Hematopoietic multipotent progenitor cell (in vitro differentiated cells): ENCODE measurements at places on chromosomes 7 and 10.

DNA sequence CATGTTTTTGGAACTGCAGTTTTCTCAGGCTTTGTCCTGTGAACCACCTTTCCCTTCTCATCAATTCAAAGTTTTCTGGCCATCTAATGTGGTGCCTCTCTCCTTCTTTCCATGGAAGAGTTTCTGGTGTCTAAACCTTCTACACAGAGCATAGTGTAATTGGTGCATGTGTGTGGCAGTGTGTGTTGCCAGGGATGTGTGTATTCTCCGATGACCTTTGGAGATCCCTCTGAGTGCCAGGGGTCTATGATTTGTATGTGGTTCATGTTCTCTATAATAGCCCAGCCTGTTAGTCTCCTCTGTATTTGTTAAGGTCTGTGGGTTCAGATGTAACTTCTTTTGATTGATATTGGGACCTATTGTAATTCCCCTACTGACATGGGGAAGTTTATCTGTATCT, 1.5 kb downstream of the TAS2R60 start:
- DNase-seq = no peak

GRCh38 chr7:120986650-120987049, 1.9 kb upstream of the CPED1 start:
- DNase-seq = no peak

DNA sequence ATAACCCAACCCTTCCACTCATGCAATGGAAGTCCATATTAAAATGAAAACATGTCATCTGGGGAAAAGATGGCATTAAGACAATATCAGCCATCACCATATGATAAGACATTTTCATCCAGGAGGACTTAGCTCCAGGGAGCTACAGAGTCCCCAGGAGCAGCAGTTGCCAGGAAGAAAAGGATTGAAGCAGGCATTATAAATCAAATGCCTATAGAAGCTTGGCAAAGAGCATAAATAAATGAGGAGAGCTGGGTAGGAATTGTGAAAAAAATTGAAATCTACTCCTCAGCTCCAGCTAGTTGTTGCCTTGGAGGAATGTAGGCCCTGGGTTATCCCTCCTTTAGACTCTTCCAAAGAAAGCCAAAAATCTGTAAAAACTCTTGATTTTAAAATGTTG, 42.5 kb downstream of the FAM13C start:
- DNase-seq = no peak

DNA sequence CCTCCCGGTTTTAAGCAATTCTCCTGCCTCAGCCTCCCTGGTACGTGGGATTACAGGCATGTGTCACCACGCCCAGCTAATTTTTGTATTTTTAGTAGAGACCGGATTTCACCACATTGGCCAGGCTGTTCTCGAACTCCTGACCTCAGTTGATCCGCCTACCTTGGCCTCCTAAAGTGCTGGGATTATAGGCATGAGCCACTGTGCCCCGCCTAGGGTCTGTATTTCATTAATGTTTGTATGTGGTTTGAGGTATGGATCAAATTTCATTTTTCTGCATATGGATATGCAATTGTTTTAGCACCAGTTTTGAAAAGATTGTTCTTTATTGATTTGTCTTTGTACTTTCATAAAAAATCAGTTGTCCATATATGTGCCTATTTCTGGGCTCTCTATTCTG, 26.0 kb downstream of the CYP26A1 start:
- no peak for DNase-seq

DNA sequence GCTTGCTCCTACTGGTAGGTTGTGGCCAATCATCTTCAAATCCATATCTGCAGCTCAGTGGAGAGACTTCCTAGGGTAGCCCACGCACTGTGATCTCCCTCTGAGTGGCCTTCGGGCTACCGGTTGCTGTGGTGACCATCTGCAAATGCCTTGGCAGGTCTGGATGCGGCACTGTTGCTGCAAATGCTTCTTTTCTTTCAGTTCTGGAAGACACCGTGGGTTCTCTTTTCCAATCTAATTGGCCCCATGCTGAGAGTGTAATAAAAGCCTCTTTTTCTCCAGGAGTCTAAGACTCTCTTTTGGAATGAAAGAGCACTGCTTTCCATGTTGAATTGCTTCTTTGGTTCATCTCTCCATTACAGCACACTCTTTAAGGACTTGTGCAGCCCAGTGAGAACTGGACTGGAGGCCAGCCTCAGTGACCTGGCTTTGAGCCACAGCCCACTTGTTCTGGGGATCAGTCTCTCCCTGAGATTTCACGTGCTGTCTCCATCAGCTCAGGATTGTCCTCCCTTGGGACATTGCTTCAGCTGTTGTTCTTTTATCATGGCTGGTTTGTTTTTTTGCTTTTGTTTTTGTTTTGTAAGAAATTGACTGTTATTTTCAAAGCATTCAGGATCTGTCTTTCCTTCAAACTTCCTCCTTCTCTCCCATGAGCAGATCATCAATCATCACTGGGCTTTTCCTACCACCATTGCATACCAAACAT, 286.6 kb downstream of the BMPER start:
- no peak for DNase-seq

GRCh38 chr10:1180836-1181235, 124.7 kb downstream of the WDR37 start:
- no peak for DNase-seq

DNA sequence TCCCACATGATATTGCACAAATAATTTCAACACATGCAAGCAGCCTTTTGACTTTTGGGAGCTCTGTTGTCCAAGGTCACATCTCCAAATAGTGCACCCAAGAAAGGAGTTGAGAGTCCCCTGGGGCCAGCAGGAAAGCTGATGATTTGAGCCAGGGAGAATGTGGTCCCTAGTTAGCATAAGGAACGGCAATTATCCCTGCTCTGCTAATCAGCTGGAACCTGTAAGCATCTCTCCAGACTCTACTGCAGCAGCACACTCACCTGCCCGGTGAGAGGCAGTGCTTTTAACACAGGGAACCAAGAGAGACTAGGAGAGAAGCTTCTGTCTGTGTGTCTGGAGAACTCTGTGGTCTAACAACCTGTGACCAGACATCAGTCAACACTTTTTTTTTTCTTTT, 17.0 kb downstream of the TRPV5 start:
- DNase-seq = no peak

GRCh38 chr7:143391462-143392404, 10.6 kb downstream of the ZYX start:
- no peak for DNase-seq

DNA sequence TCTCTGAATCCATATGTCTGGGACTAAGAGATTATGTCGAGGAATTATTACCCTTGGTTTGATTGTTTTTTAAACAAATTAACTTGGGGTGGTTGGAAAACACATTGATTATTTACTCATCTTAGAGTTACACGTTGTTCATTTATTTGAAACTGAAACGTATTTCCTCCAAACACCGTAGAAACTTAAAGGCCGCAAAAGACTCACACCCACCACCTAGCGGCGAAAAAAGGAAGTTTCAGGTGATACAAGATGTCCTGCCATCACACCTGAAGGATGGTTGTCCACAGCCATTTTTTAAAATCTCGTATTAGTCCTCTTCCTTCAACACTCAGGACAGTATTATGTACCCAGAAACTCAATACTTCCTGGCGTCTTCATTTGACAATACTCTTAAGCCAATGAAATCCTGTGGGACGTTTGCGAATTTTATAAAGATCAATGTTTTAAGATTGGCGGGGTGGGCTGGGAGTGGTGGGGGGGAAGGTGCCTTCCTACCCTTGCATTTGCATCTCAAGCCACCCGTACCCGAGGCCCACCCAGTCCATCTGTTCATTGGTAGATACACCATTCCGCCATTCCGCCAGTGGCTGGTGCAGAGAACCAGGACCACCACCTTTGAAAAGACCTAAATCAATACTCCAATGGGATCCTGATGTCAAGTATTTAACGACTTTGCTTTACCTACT, 1.4 kb upstream of the LCOR start:
- peak; percentile 86 for DNase-seq

- DNase-seq = no peak
Measured at GRCh38 chr10:45438466-45439090, 64.6 kb downstream of the ALOX5 start.

DNA sequence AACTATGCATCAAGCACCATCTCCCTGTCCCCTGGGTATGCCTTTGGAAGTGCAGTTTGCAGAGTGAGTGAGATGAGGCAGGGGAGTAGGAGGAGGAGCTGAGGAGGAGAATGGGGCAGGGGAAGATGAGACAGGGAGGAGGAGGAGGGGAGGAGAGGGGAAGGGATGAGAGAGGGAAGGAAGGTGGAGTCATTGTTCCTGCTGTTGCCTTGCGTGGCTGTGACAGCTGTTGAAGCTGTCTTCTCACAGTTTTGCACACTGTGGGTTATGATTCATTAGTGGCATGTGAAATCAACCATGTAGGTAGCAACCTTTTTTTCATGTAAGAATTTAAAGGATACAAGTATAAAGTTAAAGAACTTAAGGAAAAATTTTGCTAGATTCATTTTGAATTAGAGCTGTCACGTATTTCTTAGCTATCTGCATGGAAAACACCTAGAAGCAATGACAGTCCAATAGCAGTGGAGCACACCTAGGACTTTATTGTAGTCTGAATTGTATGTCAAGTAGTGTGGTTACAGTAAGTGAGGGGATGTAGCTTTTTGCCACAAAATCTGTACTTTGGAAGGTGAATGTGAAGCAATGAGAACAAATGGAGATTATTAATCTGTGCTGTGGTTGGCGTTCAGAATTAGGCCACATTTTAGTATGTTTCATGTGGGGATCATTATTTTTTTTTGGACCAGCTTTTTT, 21.7 kb downstream of the CCM2 start:
- DNase-seq = peak; percentile 36
